ENCODE measurements at places on chromosomes 12 and 14.
A peak's percentile ranks its signal among the peaks of the same experiment; 100 is the strongest.

- DNase-seq, result no peak
These were observed 105.2 kb upstream of the RESF1 start for GRCh38 chr12:31853977-31854376.

DNA sequence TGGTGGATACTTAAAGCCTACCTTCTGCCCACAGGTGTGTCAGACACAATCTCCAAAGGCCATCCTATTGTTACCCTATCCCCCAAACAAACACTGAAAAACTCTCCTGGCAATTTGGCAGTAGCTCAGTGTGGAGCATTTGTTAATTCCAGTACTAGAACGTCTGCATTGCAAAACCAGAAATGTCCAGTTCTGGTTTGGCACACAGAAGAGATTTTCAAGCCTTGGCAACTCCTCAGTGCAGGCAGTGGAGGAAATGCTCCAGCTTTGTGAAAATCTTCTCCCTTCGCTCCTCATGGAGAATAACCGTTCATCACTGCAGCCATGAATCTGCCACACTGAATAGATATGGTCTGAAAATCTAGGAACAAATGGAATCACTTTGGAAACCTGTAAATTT, 5.3 kb upstream of the SOCS2 start:
- DNase-seq, result no peak

- DNase-seq, result no peak
These were observed 721 bp upstream of the CTSG start for GRCh38 chr14:24576771-24577170.

- no peak for DNase-seq
These were observed 35.5 kb downstream of the FBLN5 start for GRCh38 chr14:91912035-91912434.

DNA sequence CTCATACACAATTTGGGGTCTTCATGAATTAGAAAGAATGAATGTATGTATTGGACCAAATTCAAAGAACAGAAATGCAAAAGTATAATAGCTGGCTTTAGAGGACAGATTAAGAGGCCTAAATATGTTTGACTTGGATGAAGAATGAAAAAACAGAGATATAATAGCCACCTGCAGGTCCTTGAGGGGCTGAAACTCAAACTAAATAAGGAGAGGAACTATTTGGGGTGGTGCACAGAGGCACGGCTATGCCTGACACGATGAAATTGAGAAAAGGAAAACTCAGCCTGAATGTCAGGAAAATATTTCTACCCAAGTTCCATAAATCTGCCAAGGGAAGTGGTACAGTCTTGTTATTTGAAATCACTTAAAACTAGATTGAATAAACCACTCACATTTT, 222.9 kb upstream of the DDHD1 start:
- no peak for DNase-seq

DNA sequence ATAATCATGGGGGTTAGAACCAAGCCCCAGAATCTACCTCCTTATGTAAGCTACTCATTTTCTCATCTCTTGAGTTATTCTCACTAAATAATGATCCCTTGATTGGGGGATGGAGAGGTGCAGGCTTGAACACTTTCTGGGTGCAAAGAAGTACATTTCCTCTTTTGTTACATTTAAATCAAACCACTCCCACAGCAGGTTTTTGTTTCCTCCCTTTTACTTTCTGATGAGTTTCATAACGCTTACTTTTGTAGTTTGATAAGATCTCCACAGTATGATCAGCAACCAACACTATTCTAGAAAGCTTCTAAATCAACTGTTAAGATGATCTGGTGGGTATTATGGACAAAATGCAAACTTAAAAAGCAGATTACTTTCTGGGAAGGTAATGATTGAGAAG, 20.5 kb downstream of the VCPKMT start:
- no peak for DNase-seq

- DNase-seq, result no peak
These were observed 60.2 kb downstream of the RIMBP2 start for GRCh38 chr12:130655881-130656280.

- DNase-seq, result no peak
These were observed 6.6 kb downstream of the CACNB3 start for GRCh38 chr12:48824905-48825304.

DNA sequence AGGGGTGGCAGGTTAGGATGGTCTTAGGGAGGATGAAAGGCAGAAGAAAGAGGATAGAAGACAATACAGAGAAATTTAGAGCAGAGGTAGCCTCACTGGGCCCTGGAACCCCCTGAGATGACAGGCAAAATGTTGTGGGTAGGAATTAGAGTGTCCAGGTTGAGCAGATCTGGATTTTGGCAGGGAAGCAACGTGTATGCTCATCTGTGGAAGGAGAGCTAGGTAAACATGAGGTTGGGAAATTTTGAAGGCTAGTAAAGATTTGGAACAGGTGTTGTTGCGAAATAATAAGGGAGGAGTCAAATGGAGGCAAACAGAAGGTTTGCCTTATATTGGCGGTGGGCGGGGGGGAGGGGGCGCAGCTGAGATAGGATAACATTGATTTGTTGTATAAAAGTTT, 5.3 kb downstream of the HSD17B6 start:
- no peak for DNase-seq

GRCh38 chr14:105867961-105868599, 341.7 kb downstream of the TMEM121 start:
- DNase-seq, result no peak

DNA sequence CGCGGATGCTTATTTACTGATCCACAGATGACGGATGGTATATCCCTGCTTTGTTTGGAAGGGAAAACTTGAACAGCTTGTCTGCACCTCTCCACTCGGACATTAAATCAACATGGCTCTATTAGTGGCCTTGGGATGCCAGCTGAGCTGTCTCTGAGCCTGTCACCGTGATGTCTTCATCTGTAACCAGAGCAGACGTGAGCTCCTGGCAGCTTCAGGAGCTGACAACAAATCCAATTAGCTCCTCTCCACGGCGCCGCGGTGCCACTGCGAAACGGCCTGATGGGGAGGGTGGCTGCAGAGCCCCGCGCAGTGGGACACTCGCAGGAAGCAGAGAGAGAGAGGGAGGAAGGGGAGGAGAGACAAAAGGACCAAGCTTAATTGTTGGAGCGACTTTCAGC, 112.3 kb downstream of the PAPOLA start:
- no peak for DNase-seq

DNA sequence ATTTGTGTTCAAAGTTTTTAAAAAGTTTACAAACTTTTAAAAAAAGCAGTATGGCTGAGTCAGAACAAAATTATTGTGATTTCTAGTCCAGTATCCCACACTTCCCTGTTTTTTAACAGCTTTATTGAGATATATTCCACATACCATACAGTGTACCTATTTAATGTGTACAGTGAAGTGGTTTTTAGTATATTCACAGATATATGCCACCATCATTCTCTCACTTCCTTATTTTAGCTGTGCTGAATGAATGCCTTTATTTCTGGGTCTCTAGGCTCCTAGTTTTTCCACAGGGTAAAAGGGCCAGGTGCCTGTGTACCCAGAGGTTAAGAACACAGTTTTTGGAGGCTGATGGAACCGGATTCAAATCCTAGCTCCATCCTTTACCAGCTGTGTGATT, 58.9 kb upstream of the SRSF5 start:
- DNase-seq, result no peak

- DNase-seq, result no peak
These were observed 45.6 kb downstream of the FANCM start for GRCh38 chr14:45181329-45181728.

GRCh38 chr12:77686760-77687159, 143.9 kb upstream of the NAV3 start:
- no peak for DNase-seq

GRCh38 chr12:56775638-56776037, 12.5 kb downstream of the HSD17B6 start:
- no peak for DNase-seq

DNA sequence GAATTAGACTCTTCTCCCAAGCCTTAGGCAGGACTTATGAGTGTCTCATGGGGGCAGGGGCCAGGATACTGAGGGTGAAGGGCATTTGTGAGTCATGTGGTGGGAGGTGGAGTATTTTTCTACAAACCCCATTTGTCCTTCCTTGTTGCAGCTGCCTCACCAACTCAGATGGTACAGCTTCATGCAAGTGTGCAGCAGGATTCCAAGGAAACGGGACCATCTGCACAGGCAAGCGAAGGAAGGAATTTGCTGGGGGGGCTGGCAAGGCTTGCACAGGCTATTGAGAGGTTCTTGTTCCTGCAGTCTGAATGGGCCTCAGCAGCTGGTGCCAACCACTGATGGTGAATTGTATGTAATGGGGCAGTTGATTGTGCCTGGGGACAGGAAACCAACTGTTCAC, 125.1 kb downstream of the STAB2 start:
- no peak for DNase-seq

DNA sequence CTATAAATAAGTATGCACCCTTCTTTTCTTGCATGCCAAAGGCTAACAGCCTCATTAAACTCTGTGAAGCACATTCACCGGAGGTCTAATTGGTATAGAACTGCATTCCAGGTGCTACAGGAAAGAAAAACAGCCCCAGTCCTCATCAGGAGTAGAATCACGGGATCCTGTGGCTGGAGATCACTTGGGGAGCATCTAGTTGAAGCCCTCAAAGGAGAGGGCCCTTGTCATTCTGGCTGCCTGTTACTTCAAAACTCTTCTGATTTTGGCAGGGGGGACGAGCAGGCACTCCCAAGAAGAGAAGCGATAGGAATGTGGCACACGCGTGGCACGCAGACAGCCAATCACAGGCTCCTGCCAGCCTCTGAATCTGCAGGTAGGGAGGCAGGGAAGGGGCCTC, 154.4 kb downstream of the TTC7B start:
- no peak for DNase-seq

GRCh38 chr12:26030371-26030770, 71.9 kb downstream of the RASSF8 start:
- no peak for DNase-seq

- no peak for DNase-seq
These were observed 151.4 kb downstream of the SLC35F4 start for GRCh38 chr14:57714487-57714931.

- no peak for DNase-seq
These were observed 149.3 kb upstream of the LRFN5 start for GRCh38 chr14:41457393-41457792.

DNA sequence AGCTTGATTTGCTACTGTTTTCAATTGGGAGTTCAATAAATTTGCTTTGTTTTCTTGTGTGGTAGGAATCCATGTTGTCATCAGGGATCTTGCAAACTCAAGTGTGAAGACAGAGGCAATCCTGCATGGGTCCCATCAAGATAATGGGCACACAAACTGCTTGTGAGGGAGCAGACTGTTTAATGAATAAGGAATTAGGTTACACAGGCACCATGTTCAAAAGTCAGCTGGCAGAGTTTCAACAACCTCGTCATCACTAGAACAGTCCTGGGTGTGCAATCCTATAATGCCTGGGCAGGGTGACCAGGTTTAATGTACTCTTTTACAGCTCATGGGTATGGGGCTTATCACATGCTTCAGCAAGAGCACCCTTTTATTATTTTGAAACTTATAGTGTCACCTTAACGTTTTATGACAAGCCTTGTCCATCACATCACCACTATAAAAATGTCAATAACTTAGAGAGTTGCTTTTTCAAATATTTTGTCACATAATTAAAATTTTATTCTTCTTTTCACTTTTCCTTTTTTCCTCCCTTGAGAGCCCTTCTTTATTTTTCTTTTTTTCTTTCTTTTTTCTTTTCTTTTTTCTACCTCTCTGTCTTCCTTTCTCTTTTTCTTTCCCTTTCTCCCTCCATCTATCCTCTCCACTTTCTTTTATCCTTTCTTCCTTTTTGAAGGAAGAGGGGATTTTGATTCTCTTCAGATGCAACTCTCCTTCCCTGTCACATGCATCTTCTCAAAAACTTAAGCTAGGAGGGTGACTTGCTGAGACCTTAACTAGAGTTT, 252.2 kb upstream of the ATP2B1 start:
- no peak for DNase-seq

GRCh38 chr14:101184104-101184455, 280.6 kb upstream of the RTL1 start:
- DNase-seq, result no peak

- DNase-seq, result no peak
These were observed 6.7 kb upstream of the PLD4 start for GRCh38 chr14:104917993-104918392.

DNA sequence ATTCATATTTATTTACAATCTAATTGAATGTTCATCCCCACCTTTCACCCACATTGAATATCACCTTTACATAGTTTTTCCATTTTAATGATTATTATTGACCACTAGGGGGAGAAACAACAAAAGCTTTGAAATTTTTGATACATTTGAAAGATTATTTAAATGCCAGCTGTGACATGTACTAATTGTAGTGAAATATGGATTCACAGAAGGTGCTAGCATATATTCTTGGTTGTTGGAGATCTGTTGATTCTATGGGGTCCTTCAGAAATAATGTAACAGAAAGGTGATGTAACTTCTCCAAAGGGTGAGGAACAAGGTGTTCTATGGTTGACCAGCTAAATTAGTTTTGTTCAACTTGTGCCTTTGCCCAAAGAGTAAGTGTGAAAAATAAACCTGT, 22.4 kb upstream of the GPR33 start:
- DNase-seq, result no peak

DNA sequence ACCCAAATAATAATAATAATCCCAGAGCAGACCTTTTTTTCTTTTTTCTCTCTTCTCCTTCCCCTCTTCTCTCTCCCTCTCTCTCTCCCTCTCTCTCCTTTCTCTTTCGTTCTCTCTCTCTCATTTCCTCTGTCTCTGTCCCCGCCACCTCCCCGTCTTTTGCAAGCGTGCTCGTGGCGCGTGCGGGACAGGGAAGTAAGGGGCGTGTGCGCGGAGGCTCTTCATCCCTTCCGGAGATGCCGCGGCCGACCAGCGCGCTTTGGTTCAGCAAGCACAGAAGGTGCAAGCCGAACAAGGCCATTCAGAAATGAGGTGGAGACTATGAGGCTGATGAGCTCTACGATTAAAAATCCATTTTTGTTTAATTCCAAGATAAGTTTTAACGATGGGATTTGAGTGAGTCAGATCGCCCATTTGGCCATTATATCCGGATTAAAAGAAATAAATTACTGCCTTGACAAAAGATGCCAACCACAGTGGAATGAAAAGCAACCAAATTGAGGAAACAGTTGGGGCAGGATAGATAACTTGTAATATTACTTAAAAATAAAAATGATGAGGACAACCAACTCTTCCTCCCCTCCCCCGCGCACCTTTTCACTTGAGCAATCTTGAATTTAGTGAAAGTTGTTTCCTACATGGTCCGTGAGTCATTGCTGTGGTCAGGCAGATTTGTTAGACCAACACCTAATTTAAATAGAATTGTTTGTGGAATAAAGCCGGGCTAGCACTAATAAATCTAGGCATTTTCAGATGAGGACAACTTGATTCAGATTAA, 1.2 kb upstream of the AMIGO2 start:
- DNase-seq, result no peak

DNA sequence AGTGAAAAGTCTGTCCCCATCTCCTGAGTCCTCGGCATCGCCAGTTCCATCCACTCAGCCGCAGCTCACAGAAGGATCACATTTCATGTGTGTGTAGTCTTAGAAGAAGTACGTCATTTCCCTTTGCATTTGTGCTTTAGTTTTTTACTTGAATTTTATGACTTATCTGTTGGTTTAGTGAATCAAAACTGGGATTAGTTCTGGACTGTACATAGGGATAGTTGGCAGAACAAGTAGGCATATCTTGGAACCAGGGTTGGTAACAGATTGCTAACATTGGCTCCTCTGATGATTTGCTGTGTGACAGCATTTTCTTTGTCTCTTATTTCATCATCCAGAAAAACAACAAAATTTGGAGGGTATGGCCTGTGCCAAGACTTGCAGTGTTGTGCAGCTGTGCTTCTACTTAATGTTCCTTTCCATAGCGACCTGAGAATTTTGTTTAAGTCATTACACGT, 69.6 kb upstream of the AEBP2 start:
- peak; percentile 8 for DNase-seq
